ENCODE measurements at places on chromosomes 11 and 22.

DNA sequence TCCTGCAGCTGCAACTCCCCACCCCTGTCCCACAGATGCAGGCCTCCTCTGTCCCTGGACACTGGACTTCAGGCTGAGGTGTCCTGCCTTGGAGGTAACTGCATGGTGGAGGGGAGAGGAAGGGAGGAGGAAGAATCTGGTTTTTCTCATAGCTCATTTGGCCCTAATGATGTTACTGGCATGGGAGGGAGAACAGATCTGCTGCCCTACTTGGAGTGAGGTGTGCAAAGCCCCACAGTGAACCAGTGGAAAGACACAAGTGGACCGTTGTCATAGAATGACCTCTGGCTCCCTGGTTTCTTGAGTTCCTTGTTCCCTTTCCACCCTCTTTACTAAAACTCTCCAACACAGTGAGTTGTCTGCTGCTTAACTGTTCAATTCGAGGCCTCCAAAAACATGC lies 215.9 kb downstream of the BARX2 start:
- no peak for DNase-seq

GRCh38 chr11:335779-336658 lies 15.4 kb upstream of the IFITM3 start:
- peak; percentile 53 for DNase-seq

- DNase-seq, result no peak
Measured at GRCh38 chr11:44861849-44862557, 88.7 kb downstream of the TP53I11 start.

DNA sequence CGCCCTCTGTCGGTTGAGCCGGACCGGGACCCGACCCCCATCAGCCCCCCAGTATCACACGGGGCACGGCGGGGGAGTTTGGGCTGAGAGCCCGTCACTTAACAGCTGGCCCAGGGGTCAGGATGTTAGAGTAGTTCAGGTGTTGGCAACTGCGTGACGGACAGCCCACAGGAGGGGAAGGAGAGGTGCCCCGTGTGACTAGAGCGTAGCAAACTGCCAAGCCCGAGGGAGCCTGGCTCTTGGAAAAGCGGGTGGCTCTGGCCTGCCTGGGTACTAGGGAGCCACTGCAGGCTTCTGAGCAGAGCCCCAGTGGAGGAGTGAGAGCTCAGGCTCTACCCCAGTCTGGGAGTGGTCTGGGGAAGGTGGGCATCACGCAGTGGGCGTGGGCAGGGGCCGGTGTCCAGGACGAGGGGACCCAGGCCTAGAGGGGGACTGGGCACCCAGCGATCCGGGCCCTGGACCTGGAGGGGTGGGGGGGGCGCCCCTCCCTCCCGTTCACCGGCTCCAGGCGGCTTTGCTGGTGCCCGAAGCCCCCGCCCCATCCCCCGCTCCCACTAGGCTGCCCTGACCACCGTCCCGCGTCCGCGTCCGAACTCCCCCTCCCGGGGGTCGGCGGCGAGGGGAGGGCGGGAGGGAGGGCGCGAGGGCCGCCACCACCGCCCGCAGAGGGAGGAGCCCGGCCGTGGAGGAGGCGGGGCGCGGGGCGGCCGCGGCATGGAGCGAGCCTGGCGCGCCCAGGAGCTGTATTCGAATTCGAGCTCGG lies 24.4 kb downstream of the SHANK3 start:
- DNase-seq, result no peak

DNA sequence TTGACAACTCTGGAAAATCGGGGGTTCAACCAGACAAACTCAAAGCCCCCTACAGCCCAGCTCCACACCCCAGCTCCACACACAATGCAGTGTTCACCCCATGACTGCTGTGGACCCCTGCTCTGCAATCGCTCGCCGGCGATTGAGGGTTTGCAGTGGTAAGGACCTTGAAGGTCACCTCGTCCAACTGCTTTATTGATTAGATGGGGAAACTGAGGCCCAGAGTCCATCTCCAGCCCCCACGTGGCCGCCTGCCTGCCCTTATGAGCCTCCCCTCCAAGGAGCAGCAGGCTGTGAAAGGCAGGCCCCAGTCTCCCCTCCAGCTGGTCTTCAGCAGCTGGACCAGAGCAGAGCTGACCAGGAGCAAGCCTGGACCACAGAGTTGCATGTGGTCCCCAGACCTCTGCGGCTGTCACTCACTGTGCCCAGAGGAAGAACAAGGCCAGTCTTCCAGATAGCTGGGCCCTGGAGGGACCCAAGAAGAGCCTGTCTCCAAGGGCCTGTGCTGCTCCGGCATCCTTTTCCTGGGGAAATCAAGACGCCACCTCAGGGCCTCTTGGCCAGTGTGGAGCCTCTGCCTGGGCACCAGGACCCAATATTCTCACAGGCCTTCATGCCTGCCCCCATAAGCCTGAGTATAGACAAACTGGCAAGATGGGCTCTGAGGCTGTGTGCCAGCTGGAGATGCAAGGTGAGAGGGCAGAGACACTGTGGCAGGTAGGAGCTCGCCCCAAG lies 8.8 kb upstream of the LINC01488 start:
- DNase-seq, result no peak

DNA sequence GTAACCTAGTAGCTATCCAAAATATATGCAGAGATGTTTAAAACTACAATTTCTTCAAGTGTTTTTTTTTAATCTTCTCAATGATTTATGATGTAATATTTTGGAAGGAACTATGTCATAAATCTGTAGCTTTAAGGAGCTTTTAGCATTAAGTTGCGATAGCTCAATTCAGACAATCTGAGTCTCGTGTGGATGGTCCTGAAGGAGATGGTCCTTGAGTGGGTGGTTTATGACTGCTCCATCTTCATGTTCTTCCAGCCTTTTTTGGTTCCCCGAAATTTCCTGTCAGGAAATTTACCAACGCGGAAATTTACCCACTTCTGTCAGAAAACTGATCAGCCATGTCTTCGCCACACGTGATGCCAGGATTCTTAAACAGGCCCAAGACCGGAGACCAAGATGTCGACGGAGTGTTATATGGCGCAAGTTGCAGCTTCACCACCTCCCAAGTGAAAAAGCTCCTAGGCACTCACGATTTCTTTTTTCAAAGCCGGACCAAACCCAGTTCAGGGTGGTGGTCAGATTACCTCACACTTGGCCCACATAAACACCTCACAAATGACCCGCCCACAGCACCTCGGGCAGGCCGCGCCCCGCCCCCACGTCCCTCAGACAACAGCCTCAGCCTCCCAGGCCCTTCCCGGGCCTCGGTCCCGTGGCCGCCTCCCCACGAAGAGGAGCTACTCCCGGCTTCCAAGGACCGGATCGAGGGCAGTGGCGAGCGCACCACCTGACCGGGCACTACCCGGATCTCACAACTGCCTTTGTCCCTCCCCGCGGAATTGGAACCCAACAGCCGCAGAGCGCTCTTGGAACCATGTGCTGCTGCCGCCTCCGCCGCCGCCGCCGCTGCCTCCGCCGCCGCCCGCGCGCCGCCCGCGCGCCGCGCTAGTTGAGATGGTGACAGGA lies at the start of gene MORC2:
Gene MORC2 (minus strand): TSS at position 760 of the 909 bp plus-strand sequence. CDS start 885 bp downstream, outside the sequence.
- no peak for DNase-seq

- DNase-seq, result no peak
Measured at GRCh38 chr11:46252373-46252914, 25.0 kb upstream of the CREB3L1 start.

DNA sequence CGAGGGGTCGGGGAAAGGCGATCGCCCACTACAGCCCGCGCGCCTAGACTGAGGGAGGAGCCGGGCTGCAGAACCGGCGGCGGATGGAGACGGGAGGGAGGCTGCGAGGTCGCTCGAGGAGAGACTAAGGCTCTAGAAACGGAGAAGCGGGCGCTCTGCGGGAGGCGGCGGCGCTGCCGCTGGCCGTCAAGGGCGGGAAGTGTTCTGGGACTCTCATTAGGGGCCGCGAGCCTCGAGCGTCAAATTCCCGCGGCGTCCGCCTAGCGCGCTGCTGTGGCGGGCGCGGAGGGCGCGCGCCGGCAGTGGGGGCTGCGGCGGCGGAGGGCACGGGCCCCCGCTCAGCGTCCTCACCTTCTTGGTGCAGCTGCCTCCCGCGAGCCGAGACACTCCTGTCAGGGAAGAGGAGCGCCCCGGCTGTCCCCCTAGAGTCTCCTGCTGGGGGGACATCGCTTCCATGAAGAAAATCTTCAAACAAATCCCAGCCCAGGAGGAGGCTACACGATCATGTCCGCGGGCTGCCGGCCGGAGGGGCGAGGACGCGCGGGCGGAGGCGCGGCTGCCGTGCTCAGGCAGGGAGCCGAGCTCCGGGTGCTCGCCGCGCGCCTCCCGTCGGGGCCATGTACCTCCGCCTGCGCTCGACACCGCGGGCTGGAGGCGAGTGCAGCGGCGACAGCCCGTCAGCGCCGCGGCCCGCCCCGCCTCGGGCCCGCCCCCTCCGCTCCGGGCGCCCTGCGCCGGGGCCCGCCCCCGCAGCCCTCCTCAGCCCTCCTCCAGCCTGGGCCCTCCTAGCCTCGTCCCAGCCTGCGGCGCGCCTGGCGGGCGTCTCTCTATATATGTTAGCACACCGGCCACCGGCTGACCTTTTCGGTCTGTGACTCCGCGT lies at the start of gene ARHGAP20:
Gene ARHGAP20 (minus strand): TSS at position 662 of the 883 bp plus-strand sequence. CDS start 206 bp downstream, at position 456.
- DNase-seq, result peak; percentile 52

DNA sequence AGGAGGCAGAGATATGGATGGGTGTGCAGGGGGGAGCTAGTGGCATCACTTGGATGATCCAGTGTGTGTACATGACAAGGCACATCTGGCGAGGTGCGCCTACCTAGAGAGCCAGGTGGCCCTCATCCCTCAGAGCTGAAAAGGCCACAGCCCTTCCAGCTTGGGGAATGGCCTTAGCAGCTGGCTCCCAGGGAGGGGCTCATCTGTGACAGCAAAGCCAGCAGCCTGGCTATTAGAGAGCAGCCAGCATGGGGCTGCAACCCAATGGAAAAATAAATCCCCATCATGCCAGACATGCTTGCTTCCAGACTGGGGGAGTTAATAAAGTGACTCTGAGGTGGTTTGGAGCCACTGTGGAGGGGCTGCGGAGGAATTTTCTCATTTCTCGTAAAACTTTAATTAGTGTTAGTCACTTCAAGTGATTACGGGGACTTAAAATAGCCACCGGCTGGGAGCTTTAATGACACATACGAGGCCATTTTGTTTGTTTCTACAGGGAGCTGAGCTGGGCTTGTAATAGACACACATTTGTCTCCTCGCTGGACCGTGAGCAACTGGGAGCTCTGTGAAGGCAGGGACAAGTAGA lies 111.2 kb upstream of the ALX4 start:
- no peak for DNase-seq

- no peak for DNase-seq
Measured at GRCh38 chr11:13338019-13338426, 60.4 kb downstream of the BMAL1 start.

DNA sequence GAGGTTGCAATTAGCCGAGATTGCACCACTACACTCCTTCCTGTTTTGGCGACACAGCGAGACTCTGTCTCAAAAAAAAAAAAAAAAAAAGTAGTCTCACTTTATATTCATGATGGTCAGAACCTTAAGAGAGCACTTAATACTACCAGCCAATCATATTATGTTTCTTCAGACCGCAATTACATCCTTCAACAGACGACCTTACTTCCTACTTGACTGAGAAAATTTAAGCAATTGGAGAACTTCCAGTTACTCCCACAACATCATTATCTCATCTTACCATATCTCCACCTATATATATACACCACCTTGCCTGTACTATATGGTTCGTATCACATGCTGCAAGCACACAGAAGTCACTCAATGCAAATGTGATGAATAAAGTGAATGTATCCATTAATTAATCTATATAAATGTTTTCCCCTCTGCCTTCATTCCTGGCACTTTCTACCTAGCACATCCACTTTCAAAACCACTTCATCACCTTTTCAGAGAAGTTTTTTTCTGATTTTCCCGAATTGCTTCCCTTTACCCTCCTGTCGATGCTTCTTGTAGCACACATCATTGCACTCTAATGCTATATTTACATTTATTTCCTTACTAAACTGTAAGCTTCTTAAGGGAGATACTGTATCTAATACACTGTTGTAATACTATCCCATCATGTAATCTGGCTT lies 13.8 kb downstream of the ATP5MG start:
- no peak for DNase-seq

GRCh38 chr11:69447786-69448185 lies 33.7 kb upstream of the LINC01488 start:
- no peak for DNase-seq

GRCh38 chr11:47641600-47642098 lies 710 bp downstream of the MTCH2 start:
- DNase-seq, result peak; percentile 69

- DNase-seq, result no peak
Measured at GRCh38 chr11:128908391-128909246, 17.5 kb downstream of the KCNJ5 start.

DNA sequence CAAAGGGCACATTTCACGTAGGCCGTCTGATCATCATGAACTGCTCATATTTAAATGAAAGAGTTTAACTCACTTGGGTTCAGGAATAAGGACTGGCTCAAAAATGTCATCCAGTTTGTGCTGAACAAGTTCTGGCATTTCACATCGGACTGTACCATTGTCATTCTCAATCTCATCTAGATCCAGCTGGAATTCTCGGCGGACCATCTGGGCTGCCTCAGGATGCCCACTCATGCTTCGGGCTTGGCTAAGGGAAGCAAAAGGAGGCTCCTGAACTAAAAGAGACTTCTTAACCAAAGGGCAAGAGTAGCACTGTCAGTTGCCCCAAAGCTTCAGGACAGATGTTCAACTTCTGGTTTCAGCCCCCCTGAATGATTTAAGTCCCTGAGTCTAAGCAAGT lies 40.2 kb downstream of the F2 start:
- no peak for DNase-seq

- no peak for DNase-seq
Measured at GRCh38 chr22:27668828-27669797, 132.4 kb downstream of the MN1 start.

DNA sequence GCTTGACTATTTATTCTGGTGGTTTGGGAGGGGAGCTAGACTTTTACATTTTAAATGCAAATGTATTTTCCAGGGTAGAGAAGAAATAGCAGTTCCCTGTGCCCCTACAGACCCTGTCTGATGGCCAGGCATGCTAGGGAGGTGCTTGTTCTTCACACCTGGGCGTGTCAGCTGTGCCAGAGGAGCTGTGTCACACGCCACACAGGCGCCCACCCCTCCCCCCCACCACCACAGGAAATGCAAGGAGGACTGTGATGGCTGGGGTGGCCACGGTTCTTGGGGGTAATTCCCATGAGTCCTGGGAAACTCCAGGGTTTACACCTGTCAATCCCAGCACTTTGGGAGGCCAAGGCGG lies 82.2 kb downstream of the FLI1 start:
- DNase-seq, result no peak

DNA sequence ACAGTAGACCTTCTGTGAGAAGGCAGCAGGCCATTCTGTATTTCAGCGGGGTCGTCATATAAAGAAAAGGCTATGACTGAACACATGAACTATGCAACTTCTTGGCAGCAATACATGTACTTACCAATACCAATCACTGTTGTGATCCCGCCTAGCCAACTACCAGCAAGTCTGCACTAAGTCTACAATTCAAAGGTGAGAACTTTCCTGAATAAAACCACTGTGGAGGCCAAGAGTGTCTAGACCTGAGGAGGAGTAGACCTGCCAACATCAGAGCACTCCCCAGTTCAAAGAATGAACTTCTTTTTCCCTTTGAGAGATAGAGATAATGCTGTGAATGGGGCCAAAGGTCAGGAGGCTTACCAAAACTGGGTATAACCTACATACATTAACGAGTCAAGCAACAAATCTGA lies 108.2 kb downstream of the SIK3 start:
- DNase-seq, result peak; percentile 42

- DNase-seq, result no peak
Measured at GRCh38 chr22:23268139-23268712, 87.9 kb downstream of the BCR start.

GRCh38 chr22:46612904-46613605 lies 7.1 kb upstream of the GRAMD4 start:
- DNase-seq, result no peak
